ENCODE measurements at places on chromosomes 11 and 22.

GRCh38 chr11:93225662-93226061 lies 27.9 kb upstream of the SLC36A4 start:
- DNase-seq, result no peak

DNA sequence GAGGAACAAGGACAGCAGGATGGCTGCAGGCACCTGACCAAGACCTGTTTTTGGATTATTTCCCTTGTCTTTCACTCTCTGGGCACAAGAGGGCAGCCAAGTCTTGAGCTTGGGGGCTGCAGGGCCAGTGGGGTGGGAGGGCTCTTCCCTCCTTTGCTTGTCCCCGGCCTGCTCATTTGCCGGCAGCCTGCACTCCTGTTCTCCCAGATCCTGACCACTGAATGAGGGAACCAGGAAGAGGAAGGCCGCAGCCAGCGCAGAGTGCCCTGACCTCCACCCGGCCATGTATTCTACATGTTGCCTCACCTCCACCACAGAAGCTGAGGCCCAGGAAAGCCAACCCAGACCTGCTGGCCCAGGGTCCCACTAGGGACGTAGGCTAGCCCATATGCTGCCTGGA lies 15.5 kb upstream of the NNMT start:
- DNase-seq, result no peak

DNA sequence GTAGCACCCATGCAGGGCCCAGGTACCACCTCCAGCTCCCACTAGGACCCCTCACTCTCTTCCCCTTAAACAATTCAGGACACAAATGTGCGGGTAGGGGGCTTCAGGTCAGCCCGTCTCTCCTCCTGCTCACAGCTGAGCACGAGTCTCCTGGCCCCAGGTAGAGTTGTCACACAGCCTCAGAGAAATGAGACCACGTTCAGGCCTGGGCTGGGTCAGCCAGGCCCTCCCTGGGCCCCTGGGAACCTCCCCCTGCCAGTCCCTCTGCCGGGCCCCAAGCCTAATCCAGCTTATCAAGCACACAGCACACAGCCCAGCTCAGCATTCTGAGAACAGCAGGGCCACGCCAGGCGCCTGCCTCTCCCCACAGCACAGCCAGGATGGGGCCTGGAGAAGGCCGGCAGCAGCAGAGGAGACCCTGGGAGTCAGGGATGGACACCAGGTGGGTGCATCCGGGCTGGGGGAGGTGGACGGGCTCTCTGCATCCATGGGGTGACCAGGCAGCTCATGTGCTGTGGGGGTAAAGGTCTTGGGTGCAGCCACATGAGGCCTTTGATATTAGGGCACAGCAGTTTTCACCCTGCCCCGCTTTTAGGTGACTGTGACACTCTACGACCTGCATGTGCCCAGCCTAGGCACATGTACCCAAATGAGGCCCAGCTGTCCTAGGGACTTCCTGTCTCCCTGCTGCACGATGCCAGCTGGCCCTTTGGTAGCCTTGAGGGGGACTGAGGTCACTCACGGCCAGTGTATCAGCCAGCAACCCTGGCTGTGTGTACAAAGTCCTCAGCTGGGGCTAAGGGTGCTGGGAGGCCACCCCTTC lies 87.0 kb downstream of the MORC2 start:
- DNase-seq, result no peak

DNA sequence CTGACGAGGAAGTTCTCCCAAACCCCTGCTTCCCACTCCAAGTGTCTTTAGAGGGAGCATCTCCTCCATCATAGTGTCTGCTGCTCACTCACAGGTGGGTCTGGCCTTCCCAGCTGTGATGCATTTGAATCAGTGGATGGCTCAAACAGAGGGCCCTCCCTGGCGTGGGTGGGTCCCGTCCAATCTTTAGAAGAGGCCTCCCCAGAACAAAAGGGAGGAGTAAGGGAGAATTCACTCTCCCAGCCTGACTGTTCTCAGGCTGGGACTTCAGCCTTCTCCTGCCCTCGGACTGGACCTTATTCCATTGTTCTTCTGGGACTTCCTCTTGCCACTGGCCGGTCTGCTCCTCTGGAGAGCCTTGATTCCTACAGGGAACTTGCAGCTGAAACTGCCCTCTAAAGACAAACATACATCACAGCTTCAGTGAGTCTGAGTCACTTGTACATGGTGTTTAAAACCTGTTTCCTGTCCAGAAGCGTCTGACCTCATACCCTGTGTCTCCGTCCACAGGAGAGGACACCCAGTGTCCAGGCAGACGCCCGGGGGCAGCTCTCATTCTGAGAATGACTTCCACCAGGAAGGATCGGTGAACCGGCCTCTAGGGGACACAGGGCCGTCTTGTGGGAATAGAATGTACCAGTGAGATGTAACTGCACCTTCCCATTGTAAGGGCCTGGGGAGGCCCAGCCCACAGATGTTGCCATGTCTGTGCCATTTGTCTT lies 234.7 kb downstream of the BRD1 start:
- DNase-seq, result no peak

GRCh38 chr11:62922653-62923431 lies 1.7 kb upstream of the CHRM1 start:
- DNase-seq, result no peak

- DNase-seq, result no peak
Observed at GRCh38 chr11:29485641-29486040, 531.2 kb downstream of the KCNA4 start.

- DNase-seq, result no peak
Observed at GRCh38 chr11:20627701-20628100, 28.3 kb downstream of the SLC6A5 start.

DNA sequence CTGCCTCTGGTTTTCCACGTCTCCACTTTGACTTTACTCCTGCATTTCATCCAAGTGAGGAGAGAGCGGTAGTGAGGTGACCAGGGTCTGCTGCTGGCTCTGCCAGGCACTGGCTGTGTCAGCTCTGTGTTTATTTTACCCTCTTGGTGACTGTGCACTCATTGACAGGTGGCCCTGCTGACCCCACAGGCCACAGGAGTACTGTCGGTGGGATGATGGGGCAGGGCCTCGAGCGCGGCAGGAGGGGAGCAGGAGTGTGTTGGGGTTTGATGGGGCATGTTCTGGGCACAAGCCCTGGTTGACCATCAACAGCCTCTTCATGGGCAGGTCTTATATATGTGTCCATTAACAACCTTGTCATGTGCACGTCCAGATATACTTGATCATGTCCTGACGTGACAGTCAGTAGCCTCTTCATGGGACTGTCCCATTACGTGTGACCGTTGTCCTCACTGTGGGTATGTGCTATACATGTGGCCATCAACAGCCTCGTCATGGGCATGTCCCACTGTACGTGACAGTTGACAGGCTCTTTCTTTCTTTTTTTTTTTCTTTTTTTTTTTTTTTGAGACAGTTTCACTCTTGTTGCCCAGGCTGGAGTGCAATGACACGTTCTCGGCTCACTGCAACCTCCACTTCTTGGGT lies 31.4 kb upstream of the ACR start:
- no peak for DNase-seq

DNA sequence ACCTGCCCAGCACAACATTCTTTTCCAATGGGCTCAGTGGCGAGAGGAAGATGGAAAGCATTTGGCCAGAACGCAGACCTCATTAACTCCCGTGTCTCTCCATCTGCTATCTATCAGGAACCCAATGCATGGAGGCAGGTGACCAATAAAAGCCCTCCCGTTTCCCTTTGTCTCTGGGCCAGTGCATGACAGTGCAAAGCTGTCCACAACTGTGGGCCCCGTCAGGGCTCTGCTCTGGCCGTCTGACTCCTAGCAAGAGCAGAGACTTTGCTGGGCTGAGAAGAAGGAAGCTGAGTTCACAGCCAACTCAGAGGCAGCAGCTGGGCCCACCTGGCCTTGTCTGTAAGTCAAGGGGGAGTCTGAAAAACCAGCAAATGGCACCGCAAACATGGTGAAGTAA lies 177.8 kb downstream of the TENM4 start:
- no peak for DNase-seq

DNA sequence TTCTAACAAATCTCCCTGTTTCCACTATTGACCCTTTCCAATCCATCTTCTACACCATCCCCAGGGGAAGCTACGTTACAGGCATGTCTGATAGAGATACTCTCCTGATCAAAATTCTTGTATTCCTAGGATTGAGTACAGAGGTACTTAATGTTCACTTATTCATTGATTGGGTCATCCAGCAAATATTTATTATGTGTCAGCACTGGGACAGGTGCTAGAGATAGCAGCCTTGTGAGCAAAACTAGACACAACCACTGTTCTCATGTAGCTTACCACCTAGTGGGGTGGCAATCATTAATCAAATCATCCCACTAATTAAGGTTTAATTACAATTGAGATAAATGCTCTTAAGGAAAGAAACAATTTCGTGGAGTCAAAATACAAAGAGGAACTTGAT lies 9.4 kb upstream of the RTCB start:
- DNase-seq, result no peak

GRCh38 chr11:110958216-110958615 lies 246.0 kb upstream of the ARHGAP20 start:
- DNase-seq, result no peak

DNA sequence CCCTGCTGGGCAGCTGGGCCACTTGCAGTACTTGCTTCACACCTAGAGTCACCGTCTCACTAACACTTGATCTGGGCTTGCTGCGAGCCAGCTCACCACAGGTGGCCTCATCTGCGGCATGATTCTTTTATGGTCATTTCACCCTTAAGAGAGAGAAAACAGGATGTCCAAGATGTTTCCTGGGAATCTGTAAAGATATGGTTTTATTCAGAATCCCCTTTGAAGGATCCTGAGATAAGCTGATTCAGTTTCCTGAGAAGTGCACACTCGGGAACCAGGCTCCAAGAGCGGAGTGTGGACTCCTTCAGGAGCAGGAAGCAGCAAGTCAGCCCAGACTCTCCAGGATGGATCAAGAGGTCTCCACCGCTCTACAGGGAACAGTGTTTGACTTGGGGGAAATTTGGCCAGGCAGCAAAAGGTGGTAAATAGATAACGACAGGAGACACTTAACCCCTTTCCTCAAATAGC lies 21.8 kb upstream of the TP53AIP1 start:
- no peak for DNase-seq

DNA sequence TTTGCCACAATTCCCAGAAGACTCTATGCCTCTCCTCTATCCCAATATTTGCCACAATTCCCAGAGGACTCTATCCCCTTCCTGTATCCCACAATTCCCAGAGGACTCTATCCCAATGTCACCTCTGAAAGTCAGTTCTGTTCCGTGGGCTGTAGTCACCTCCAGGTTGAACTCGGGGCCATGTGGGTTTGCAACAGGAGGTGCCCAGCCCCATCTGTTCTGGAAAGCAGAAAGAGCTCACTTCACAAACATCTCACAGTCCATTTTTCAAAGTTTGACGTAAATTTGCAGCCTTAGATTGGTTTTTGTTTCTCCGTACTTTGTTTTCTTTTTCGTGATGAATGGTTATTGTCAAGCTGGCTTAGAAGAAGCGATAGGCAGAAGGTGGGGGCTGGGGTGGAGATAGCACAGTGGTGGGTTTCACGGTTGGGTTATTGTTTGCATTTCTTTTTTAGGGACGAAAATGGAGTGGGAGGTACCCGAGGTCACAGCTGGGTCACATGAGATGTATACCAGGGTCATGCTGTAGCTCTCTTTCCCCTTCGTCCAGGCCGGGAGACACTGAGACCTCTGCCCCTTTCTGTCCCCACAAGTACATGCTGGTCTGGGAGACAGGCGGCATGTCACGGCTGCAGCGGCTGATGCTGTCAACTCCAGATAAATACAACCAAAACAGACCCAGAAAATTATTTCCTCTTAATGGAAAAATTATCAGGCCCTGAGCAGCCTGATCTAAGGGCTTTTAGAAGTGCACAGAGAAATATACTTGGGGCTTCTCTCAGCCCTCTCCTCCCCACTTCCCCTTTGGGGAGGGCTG lies 374.5 kb downstream of the CADM1 start:
- DNase-seq, result no peak

DNA sequence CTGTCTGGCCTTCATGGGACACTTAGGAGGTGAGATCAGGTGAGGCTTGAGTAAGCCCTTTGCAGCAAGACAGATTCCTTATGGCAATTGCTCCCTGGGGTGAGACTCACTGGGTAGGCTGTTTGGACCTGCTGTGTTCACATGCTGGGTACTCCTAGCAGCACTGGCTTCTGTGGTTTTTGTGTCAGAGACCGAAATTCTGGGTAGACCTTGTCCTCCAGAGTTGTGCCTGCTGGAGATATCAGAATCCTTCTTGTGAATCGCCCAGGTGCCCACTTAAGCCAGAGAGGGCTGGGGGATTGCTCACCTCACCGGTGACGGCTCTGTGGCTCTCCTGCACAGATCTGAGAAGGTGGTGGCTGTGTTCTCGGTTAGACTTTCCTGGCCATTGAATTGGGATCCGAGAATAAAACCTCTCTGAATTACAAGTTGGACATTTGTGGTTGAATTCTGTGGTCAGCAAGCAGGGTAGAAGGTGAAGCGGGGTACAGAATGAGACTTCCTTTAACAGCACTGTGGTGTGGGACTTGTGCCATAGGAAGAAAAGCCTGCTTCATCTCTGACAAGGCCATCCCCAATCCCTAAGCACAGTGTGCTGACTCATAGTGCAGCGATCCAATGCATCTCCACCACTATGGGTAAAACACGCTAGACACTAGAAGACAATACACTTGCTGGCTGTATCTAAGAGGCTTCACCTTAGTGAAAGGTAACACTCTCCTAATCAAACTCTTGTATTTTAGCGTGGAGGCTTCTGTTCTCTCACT lies 52.5 kb upstream of the TTC12 start:
- no peak for DNase-seq

- DNase-seq, result no peak
Observed at GRCh38 chr11:35144136-35144741, 5.3 kb downstream of the CD44 start.

DNA sequence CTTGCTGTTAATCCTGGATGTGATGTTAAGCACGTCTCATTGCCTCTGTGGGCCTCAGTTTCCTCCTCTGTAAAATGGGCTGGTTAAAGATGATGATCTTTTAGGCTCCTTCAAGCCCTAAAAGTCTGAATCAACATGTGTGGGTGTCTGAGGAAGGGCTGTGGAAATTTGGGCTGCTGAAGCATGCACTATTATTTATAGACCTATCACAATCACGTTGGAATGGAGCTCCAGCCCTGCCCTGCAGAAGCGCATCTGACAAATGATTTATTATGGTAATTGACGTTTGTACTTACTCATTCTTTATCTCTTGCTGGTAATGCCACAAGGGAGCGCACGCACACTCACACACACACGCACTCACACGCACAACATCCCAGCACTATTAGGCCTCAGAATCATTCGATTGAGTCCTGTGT lies 20.4 kb downstream of the P2RX3 start:
- DNase-seq, result no peak

DNA sequence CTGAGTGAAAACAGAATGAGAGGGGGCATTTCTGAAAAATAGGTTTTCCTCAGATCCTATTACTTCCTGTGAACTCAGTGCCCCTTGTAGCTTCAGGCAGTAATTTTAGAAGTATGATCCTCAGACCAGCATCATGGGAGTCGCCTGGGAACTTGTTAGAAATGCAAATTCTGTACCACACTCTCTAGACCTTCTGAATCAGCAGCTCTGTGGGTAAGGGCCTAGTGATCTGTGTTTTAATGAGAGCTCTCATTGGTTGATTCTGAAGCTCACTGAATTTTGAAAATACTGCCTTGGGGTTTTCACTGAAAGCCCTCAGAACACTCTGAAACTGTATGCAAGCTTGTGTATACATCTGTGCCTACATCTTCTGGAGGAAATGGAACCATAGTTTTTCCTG lies 647.2 kb upstream of the ANO5 start:
- DNase-seq, result no peak

Data from urinary bladder (tissue), 4 donors.